ENCODE measurements at places on chromosomes 2 and 18.

- no peak for DNase-seq
These were observed 8.0 kb downstream of the CTDSP1 start for GRCh38 chr2:218407717-218408116.

DNA sequence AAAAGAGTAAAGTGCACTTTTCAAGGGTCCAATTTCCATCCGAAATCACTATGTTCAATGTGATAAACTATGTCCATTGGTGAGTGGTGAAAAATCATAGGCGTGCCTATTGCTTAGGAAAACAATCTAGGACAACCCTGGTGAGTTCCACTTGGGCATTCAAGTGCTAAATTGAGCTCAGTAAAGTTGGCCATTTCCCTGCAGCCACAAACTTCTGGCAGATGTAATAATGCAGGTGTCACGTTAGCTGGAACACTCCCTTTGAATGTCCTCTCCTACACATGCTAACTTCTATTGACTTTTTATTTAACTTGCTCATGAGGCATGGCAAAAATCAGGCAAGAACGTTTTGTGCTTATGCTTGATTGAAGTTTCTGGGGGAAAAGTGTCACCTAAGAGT, 67.1 kb downstream of the CPS1 start:
- no peak for DNase-seq

GRCh38 chr2:149084924-149085795, 46.7 kb downstream of the LYPD6B start:
- DNase-seq: no peak

DNA sequence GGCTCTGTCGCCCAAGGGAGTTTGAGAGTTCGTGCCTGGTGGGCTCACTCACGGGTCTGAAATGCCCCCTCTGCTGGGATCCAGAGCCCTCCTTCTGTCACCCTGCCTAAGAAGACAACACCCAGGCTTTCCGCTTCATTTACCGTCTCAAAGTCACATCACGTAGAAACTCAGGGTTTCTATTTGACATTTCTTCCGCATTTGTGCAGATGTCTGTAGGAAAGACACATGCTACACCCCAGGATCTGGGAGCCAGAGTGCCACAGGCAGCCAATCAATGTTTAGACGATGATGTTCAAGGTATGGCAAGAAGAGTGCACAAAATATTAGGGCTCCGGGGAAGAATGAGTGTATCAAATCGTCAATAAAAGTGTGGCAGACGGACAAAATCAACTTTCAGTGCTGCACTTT, 24.4 kb upstream of the ACKR3 start:
- no peak for DNase-seq

DNA sequence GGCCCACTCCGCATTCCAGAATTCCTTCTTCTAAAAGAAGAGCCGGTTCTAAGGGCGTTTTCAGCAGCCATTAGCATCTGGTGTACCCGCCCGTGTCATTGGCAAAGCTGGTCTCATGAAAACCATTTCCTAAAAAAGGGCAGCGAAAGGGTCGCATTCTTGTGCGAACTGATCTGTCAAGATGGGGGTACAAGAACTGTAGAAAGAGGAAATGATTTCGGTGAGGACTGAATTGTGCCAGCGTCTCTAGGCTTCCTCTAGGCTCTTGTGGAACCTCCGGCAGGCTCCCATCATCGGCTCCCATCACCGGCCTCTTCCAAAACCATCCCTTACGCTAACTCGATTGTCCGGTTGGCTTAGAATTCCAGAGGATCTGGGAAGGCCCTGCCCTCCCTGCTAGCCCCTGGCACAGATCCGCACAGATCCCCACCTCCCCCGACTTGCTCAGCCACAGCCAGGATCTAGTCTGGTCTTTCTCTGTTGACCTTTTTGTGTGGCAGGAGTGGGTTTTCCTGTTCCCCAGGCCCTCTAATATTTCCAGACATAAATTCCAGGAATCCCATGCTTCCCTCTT, 1.3 kb downstream of the RAB31 start:
- no peak for DNase-seq

- DNase-seq: no peak
These were observed 96.8 kb downstream of the CAPN13 start for GRCh38 chr2:30710461-30710860.

- no peak for DNase-seq
These were observed 63.7 kb downstream of the TWIST2 start for GRCh38 chr2:238911376-238912227.

- DNase-seq: no peak
These were observed 8.8 kb upstream of the CRACDL start for GRCh38 chr2:98944775-98945174.

Data from HuH-7.5 (cell line).